ENCODE measurements at places on chromosomes 2 and 18.
A peak's percentile ranks its signal among the peaks of the same experiment; 100 is the strongest.

- no peak for DNase-seq
These were observed 45.6 kb downstream of the REL start for GRCh38 chr2:60926741-60927552.

DNA sequence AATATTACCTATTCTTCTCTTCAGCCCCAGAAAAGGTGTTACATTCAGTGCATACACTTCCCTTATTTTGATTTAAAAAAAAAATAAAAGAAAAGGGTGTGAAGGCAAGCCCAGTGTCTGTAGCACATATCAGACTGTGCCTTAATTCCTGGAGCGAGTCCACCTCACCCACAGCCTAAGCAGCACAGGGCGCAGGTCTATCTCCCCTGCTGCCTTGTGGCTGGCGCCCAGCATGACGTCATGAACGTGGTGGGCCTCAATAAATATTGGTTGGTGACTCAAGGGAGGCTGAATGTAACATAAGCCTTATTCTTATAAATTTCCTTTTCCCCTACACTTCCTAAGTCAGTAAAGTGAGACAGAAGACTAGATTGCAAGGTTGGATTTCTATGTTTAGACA, 26.4 kb downstream of the ST3GAL5 start:
- no peak for DNase-seq

- peak; percentile 63 for DNase-seq
These were observed 27.5 kb downstream of the ZNF638 start for GRCh38 chr2:71358931-71359671.

- DNase-seq: no peak
These were observed 218.9 kb upstream of the TANK start for GRCh38 chr2:160941290-160941846.

DNA sequence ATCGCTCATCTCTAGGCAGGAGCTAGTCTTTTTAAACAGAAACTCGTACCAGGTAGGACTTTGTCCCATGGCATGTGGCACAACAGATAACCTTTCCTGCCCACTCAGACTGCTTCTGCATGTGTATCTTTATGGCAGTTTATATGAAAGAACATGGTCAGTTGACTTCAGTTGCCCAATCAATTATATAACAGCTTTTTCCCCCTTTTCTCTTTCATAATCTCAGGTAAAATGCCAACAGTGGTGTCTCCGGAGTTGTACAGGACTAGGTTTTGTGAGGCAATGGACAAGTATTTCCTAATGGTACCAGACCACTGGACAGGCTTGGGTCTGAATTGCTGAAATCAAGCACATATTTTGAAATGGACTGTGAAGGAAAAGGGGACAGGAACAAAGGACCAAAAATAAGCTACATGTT, 51.6 kb upstream of the PTH2R start:
- no peak for DNase-seq

DNA sequence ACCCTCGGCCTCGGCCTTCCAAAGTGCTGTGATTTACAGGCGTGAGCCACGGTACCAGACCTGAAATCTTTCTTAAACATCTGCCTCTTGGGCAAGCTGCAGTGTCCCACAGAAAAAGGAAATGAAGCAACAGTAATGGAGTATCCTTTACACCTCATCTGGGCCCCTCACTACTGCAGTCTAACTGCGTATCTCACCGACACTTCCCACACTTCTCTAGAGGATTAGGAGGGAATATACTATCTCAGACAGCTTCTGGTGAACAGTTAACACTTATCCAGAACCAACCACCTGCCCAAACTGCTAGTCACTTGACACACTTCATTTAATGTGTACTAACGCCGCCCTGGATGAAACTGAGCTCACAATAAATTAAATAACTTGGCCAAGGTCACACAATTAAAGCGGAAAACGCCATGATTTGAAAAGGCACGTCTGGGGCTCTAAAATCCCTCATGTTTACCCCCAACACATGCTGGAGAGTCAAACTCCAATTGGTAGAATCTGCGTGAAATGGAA, 993 bp downstream of the COX7A2L start:
- no peak for DNase-seq

DNA sequence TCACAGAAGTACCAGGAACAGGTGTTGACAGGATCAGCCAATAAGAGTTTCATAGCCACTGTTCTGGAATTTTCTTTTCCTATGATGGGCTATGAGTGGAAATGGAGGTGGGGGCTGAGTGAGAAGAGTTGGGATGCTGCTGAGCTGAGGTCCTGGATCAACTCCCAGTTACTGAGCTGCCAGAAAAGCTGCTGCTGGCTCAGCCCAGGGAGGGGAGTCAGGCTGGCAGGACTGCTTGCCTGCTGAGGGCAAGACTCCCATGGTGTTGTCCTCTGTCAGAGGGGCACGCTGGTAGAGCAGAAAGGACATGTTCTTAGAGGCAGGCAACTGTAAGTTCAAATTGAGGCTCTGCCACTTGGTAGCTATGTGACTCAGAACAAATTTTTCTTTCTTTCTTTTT, 11.8 kb downstream of the TPGS2 start:
- DNase-seq: no peak

DNA sequence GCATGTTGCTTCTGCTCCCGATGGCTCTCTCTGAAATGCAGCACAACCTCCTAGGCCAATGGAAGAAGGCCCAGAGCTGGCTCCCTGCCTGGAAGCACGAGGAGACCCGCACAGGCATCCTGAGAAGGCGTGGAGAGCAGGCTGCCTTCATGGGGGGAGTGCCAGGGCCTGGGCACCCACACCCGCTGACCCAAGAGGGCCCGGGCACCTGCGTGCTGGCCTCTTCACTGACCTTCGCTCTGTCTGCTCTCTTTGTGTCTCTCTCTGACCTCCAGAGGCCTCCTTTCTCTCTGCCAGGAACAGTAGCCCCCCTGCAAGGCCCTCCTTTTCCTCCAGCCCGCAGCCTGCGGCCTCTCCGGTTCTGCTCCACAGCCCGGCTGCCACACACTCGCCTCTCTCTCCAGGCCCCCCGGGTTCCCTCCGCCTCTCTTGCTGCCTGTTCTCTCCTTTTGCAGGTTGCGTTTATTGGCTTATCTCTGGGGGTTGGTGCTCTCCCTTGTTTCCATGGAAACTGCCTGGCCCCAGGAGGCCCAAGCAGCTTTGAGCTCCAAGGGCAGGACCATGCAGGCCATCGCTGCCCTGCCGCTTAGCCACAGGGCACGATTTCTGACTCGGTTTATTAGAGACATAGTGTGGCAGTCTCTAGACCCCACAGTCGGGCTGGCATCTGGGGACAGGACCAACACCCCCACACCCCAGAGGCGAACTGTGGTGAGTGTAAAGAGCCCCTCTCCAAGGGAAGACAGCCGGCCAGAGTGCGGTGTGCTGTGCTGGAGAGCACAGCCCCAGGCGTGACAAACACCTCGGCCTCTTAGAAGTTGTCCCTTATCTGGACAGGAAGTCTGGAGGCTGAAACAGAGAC, 1.7 kb downstream of the MZT2B start:
- no peak for DNase-seq

- no peak for DNase-seq
These were observed 4.2 kb upstream of the CTDSP1 start for GRCh38 chr2:218395456-218395825.

DNA sequence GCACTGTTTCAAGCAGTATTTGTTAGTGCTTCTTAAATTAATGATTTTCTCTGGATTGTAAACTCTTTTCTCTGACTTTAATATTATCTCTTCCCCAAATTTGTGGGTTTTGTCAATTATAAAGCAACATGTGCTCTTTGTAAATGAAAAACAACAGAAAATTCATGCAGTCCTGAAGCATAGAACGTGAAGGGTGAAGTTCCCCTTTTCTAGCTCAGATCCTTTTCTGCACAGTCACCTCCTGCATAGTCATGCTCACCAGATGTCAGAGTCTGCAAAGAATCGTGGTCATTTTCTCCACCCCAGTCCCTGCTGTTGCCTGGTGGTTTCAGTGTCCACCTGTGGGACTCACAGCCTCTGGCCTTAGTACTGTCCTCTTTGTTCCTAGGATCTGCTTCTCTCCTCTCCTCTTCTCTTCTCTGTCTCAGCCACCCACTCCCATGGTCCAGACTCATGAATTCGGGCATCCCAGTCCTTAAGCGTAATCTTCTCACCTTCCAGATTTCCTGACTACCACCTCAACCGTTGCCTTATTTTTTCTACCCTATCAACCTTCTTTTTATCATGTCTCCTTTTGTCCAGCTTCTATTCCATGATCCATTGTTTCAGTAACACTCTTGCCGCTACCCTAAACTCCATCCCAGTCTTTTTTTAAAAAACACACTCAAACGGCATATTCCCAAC, 229.1 kb downstream of the RTP5 start:
- DNase-seq: peak; percentile 55

DNA sequence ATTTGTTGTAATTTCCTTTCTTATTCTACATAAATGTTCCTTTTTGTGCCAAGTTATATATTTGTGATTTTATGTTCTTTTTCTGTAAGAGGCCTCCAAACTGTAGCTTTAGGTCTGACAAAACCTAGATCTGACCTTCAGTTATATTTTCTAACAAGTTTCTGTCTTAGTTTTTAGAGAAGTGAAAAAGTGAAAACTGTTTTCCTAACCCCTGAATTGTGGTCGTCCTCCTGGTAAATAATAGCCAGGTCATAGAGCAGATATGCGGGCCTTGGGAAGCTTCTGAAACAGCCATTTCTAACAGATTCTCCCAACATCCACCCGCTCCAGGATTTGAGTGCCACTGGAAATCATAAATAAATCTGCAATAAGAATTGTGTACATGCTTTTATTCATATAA, 398.4 kb upstream of the CWC22 start:
- DNase-seq: no peak

DNA sequence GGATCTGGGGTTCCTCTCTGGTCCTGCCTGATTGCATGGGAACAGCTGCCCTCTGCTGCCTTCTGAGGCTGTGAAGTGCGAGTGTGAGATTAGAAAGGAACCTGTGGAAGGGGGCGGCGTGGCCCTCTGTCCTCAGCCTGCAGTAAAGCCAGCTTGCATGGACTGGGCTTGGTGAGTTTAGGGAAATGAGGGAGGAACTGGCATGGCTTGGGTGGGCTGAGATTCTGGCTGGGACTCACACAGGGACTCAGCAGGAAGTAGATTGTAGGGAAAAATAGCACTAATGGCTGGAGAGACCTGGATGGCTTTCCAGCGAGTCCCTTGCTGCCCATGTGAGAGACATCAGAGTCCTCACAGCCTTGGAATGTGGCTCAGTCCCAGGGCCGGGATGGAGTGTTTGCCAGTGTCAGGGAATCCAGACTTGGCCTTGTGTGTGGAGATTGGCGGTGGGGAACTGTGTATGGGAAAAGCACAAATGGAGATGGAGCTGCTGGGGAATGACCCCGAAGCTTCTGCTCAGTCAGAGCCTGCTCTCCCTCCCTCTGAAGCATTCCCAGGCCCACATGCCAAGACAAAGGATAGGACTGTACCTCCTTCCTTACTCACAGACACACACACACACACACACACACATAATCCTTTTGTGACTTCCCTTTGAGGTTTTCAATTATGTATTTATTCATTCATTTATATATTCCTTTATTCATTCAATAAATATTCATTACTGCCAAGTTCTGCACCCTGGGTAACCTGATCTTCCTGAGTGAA, 115.4 kb downstream of the ACAA2 start:
- DNase-seq: peak; percentile 29

Data from myocyte (in vitro differentiated cells).